Thoracic aorta (tissue), 2 donors: ENCODE measurements at places on chromosomes 11 and 22.

GRCh38 chr11:75150879-75151278, at the start of gene SLCO2B1:
Gene SLCO2B1 (plus strand): TSS chr11:75151107. CDS start chr11:75151382, 275 bp downstream.
- no peak for DNase-seq

DNA sequence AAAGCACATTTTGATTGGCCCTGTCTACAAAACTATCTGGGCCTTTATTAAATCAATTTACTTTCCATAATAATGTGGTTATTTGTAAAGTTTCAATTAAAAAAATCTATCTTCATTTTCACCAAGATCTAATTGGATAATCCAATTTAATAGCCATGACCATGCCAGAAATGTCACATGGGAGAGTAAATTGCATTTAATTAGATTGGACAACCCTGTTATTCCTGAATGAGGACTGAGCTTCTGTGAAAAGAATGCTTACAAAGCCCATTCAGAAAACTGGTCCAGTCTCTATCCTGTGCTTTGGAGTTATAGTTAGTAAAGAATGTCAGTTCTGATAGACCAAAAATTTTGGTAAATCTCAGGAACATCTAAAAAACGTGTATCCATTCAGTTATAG, 541.9 kb upstream of the ANO5 start:
- DNase-seq = no peak

DNA sequence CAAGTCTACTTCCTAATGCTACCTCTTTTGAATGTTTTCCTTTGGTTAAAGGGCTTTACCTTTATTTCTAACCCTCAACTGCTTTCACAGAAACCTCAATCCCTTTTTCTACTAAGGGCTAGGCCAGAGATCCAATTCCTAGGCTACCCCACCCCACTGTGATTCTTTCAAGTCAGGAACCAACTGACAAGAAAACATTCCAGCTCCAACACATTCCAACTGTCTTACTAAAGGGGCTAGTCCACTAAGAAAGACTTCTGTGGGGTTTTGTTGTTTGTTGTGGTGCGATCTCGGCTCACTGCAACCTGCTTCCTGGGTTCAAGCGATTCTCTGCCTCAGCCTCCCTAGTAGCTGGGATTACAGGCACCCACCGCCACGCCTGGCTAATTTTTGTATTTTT, 151.3 kb downstream of the APOL5 start:
- no peak for DNase-seq

GRCh38 chr11:8512547-8512946, 81.5 kb downstream of the STK33 start:
- DNase-seq = no peak

DNA sequence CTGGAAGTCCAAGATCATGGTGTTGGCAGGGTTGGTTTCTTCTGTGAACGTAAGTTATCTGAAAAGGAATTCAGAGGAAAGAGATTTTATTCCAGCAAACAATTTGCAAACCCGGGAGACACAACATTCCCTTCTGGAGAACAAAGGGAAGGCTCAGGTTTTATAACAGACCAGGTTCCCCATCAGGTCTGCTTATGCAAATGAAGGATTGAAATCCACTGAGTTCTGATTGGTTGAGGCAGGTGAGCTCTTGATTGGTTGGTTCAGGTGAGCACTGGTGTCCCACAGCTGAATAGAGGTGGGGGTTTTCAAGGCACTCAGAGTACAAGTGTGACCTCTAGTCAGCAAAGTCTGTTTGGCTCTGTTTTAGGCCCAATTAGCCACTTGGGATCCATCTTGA, 1306.8 kb downstream of the TBC1D22A start:
- no peak for DNase-seq

DNA sequence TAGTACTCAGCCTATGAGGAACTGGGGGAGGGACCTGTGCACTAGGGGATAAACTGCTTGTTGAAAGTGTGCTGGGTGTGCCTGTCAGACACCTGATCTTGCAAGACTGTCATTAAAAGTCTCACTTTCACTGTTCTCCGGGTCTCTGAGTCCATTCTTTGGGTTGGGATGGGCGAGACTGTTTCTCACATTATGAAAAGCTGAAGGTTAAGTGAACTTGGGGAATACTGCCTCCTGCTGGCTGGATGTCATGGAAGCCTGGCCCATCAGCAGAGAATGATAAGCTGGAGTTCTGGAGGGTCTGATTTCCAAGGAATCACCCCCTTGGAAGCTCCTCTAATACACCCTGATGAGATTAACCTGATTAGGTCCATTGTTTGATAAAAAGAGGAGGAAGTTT, 9.0 kb upstream of the VPREB1 start:
- no peak for DNase-seq

GRCh38 chr22:39097098-39098020, at the start of gene APOBEC3H:
Gene APOBEC3H (plus strand): TSS chr22:39097244. CDS start chr22:39100279, 3,035 bp downstream.
- no peak for DNase-seq

DNA sequence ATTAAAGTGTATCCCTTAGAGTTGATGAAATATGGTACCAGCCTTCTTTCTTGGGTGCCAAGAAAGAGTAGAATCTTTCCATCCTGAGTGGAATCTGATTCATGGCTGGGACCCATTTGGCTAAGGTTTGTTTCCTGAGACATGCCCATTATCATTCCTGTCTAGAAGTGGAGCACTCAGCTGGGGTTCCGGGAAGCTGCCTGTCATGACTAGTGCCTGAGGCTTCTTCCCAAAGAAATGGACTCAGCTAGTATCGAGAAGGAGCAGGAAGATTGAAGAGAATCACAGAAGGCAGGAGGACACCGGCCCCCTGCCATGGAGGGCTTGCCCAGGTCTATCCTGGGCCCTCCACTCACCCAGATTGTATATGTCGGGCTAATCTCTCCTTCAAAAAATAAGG, 57.6 kb downstream of the KREMEN1 start:
- no peak for DNase-seq
